ENCODE measurements at places on chromosomes 11 and 22. TPM values are rescaled to one million over a fixed set of nuclear protein-coding genes. Genes with fewer than 3 reads are reported as not detected.

Gene PKDREJ
- total RNA-seq = under 0.01 TPM

Gene OR51B2
- 0.78 TPM for total RNA-seq

- DNase-seq = no peak
Observed at GRCh38 chr11:76850130-76850529, 10.6 kb upstream of the ACER3 start.

- no peak for DNase-seq
Observed at GRCh38 chr11:64856382-64857227, 12.2 kb upstream of the CDC42BPG start.

DNA sequence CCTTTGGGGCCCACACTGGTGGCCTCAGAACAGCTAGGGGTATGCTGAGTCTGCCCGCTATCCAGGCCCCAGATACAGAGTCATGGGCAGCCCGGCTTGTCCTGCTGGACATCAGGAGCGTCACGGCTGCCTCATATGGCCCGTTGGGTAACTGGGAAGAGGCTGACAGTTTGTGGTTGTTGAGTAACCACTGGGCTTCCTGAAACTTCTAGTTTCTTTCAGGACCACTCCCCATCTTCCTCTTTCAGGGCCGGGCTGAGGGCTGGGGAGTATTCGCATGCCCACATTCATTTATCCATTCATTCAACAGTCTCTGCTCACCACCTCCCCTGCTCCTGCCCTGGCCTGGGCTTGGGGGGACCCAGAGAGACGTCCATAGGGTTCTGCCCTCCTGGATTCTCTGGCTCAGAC, 13.4 kb upstream of the P2RY2 start:
- DNase-seq = no peak

Gene OR5L2
- not detected for total RNA-seq

DNA sequence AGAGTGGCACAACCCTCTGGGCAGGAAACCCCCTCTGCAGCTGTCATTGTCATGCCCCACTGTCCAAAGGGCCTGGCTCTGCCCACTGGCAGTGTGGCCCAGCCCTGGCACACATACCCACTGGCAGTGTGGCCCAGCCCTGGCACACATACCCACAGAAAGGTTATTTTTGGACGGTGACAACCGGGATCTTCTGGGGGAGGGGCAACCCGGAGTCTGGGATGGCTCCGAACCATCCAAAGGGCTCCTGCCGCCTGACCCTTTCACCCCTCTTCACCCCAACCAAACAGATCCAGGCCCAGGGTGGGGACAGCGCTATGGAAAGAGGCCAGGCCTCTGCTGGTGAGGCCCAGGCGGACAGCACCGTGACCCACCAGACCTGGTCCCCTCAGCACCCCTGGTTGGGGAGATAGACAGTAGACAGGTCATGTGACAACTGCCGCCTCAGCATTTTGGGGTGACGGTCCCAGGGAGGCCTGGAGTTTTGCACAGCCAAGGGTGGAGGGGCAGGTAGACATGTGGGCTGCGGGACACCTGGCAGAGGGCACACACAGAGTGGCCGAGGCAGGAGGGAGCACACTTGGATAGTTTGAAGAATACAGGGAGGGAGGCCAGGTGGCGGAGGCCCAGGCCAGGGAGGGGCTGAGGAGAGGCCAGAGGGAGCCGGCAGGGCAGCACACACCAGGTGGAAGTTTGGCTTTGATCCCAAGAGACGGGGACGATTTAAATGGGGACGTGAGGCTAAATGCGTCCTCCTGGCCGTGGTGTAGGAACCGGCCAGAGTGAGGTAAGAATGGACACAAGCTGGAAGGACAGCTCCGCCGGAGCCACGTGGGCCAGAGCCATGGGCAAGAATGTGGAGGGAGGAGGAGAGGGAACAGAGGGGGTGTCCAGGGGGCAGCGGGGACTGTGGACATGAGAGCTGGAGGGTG, 2.9 kb downstream of the MAPK12 start:
- DNase-seq = no peak

Gene SMIM35
- total RNA-seq = not detected

- no peak for DNase-seq
Observed at GRCh38 chr11:16989554-16989953, 24.7 kb downstream of the PLEKHA7 start.

All from body of pancreas (tissue), 4 donors.